ENCODE measurements at places on chromosomes 4 and X.

GRCh38 chr4:7048642-7049041, 5.5 kb downstream of the TADA2B start:
- no peak for DNase-seq

DNA sequence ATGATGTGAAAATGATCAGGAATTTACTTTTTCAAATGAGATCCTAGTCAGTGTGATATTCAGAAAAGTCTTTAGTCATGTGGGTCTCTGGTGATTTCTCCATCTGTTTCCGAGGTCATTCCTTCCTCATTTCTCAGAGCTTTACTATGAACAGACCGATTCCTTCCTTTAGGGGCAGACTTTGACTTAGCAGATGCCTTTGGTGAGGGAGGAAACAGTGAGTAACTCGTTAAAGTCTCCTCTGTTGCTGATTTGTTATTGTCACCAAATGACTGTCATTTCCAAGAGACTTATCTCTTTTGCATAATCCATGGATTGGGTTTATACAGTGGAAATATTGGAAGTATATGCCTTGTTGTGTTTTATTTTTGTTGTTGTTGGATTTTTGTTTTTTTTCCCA, 76.2 kb upstream of the CD99 start:
- DNase-seq, result peak; percentile 54

GRCh38 chr4:80075995-80076675, 3.1 kb upstream of the ANTXR2 start:
- no peak for DNase-seq

GRCh38 chr4:148565801-148566200, 123.6 kb upstream of the NR3C2 start:
- DNase-seq, result no peak

GRCh38 chrX:68596871-68597270, 50.6 kb upstream of the STARD8 start:
- no peak for DNase-seq

DNA sequence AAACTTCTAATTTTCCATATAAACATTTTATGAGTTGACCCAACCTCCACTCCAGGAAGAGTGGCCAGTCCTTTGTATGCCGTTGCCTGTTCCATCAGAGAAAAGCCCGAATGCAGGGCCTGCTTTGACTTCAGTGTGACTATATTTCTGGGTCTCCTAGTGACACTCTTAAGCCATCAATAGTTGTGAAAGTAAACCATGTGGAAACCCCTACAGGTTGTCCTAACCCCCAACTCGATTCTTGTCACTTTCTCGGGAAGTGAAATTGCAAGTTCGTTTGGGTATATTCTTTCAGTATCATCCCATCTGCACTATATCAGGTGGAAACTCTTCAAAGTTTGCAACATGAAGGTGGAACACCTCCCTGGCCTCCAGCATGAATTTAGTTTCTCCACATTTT, 52.8 kb downstream of the EFHC2 start:
- DNase-seq, result no peak

- no peak for DNase-seq
These were observed 95.2 kb upstream of the DKK2 start for GRCh38 chr4:107131295-107131694.

GRCh38 chrX:39626749-39627148, 471.0 kb downstream of the BCOR start:
- no peak for DNase-seq

DNA sequence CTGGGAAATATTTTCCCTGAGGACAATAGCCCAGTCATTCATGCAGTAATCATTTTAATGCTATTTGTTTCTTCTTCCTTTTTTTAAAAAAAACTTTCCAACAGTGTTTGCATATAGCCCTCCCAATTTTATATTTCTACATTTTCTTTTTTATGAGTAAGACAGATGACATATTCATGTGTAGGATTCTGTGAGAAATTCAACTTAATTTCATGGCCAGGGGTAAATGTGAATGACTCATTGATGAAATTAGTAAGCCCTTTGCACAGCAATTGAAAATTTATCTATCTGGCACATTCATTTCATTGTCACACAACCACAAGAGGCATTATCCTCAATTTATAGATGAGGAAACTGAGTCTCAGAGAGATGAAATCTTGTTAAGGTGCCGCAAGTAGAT, 13.7 kb upstream of the SMIM20 start:
- peak; percentile 11 for DNase-seq

DNA sequence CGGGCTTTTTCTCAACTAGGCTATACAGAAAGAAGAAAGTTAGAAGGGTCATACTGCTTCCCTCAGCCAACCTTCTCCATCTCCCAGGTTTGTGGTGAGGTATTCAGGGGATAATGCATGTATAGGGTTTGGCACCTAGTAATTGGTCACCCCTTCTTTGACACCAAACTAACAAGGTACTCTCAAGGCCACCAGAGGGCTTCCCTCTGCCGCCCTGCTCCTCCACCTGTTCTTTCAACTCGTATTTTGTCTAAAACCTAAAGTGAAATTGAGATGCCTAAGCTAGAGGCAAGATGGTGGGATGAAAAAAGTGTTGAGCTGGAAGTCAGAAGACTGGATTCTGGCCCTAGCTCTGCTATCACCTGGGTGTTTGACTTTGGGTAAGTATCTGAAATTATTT, 22.0 kb downstream of the CT47C1 start:
- no peak for DNase-seq

Measured in RPMI7951 (cell line).